ENCODE measurements at places on chromosomes 3 and 15.

DNA sequence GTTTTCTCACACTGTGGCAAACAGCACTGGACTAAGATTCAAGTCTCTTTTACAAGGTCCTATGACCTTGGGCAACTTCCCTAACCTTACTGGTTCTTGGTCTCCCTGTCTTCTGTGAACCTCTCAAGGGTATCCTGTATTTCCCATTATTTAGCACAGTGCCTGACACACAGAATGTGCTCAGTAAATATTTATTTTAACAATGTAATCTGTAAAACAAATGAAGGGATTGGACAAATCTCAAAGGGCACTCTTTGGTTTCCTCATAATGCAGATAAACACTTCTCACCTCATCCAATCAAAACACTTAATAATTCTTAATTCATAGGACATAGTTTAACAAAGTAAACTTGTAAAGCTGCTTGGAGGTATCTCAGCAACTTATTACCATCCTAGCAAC is 12.8 kb downstream of the NUDT16 start:
- DNase-seq, result no peak

DNA sequence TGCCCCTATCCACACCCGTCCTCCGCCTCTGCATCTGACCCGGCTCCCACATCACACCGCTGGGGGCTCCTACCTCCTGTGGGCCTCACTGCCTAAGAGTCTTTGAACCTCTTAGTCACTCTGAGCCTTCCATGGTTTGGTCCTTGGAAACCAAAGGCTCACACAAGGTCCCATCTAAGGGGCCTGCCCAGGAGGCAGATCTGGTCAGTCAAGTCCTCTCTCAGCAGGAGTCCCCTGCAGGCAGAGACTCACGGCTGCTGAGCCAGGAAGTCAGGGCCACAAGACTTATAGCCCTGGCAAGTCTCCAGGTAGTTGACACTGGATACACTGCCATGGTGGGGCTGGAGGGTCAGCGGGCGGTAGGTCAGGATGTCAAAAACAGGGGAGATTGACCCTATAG is 31.2 kb upstream of the ALDH1L1 start:
- no peak for DNase-seq

DNA sequence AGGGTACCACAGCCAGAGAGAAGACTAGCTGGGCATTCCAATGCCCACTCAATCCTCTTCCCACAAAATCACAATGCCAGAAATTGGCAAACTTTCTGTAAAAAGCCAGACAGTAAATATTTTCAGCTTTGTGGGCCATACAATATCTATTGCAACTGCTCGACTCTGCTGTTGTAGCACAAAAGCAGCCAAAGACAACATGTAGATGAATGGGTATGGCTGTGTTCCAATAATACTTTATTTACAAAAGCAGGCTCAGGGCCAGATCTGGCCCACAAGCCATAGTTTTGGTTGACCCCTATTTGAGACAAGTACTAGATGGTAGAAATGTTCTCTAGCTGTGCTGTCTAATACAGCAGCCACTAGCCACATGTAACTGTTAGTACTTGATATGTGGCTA is 330.9 kb downstream of the ERC2 start:
- peak; percentile 82 for DNase-seq

DNA sequence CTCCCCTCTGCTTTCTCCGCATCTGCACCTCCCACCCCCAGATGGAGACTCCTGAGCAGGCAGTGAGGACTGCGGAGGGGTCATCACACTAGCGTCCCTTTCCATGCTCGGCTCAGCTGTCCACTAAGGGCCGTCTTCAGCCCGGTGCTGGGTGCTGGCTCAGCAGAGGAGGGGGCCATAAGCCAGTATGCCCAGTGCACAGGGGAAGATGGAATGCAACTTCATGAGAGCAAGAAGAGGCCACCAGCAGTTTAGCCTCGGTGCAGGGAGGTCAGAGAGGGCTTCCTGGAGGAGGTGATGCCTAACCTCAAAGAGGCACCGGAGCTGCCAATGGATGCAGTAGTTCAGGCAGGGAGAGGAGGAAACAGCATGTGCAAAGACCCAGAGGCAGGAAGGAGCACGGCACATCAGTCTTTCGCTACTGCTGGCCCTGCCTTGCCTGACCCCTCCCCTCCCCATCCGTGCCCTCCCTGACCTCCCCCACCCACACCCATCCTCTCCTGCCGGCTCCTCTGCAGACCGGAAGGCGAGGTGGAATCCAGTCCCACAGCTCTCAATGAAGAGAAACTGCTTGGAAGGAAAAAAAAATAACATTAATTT is 15.2 kb upstream of the PLXND1 start:
- no peak for DNase-seq

DNA sequence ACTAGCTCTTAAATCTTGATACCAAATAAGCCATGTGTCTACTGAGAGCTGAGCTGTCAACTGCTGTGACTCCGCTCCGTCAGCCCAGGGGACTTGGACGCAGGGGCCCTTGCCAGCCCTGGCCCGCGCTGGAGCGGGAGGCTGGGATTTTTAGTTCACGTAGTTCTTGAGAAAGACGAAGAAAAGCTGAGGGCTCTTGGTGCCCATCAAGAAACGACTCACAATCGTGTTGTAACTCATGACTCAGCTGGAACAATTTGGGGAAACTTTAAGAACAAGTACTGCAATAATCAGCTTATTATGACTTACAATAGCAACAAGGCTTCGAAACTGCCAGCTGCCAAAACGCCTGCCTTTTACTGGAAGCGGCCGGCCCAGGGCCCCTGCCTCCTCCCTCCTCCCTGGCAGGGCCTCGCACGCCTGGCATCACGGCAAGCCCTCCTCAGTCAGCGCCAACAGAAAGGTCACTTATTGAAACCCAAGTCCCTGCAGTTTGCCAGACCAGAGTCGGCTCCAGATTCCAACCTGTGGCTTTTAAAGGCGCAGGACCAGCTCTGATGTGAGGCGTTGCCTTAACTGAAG is 60.3 kb downstream of the RGMA start:
- DNase-seq, result peak; percentile 99

GRCh38 chr3:51709675-51710074 is 2.8 kb downstream of the GRM2 start:
- no peak for DNase-seq

DNA sequence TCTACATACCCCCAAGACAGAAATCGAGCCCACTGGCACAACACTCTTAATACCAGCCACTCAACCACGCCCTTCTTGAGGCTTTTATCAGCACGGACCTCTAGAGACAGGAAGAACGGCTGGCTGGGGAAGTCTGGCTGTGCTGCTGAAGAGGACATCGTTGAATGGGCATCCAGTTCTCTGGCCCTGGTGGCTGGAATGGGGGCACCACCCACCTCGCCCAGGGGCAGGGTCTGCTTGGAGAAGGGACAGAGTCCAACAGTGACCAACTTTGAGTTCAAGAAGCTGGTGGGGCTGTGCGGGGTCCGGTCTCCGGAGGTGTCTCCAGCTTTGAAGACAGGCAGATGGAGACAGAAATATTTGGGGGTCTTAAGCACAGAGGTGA is 77.5 kb downstream of the ATP10A start:
- no peak for DNase-seq

GRCh38 chr3:12868039-12869034 is 27.0 kb upstream of the RPL32 start:
- DNase-seq, result peak; percentile 84

DNA sequence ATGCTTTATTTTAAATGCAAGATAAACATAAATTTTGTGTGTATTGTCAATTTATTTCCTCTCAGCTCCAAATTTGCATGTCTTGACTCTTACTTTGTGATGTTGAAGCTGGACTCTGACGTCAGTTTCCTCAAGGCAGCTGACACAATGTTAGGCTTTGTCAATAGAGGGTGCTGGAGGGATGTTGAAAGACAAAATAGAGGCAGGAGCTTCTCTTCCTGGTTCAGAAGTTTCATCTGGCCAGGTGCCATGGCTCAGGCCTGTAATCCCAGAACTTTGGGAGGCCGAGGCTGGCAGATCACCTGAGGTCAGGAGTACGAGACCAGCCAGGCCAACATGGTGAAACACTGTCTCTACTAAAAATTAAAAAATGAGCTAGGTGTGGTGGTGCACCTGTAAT is 408.6 kb downstream of the GBE1 start:
- peak; percentile 29 for DNase-seq

- peak; percentile 68 for DNase-seq
These were observed 74.3 kb upstream of the VGLL4 start for GRCh38 chr3:11717768-11718636.

- DNase-seq, result no peak
These were observed 157.7 kb upstream of the BCL6 start for GRCh38 chr3:187902936-187903335.

DNA sequence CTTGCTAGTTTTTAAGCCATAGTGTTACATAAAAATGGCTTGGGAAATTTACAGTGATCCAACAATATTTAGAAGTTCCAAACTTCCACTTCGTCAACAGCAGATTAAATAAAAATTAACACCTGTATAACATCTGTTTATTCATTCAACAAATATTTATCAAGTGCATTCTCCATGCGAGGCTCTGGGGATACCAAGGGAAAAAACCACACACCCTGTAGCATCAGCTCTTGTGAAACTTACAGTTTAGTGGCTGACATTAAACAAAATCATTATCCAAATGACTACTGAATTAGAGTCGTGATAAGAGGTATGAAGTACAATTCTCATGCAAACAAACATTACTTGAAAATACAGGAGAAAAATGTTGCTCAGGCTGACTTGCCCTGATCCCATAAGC is 122.9 kb downstream of the DLG1 start:
- no peak for DNase-seq

DNA sequence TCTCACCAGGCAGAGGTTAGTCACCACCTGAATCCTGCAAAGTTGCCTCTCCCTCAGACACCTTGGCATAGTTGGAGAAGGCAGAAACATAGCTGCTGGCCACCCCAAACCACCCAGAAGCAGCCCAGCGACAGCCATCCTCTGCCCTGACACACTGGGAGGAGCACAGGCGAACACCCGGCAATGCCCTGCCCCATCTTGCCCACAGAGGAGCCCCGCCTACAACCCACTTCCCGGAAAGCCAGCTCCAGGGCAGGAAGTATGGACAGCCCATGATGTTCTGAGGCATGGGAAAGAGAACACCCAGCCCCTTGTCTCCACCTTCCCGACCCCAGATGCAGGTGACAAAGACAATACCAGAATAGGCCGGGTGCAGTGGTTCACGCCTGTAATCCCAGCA is 12.6 kb upstream of the SHISA5 start:
- DNase-seq, result no peak

DNA sequence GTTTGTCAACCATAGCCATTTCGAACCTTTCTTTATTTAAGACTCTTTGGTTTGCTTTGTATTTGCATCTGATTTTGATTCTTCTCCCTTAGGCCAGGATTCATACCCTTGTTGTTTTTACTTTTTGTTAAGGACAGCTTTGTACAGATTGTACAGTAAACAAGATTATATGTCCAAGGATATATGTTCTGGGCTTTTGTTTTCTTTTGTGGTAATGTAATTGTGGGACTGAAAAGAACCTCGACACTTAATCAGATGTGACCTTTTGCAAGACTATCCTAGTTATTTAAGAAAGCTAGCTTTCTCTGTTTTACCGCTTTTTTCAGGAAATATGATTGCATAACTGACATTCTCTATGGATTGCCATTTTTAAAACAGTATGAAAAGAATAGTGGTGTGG is 67.0 kb upstream of the SAMMSON start:
- DNase-seq, result no peak

Data from fibroblast of the aortic adventitia (primary cell).